ENCODE measurements at places on chromosomes 5 and 9.
A peak's percentile ranks its signal among the peaks of the same experiment; 100 is the strongest.

GRCh38 chr9:99259231-99259918, 37.3 kb downstream of the SEC61B start:
- peak; percentile 25 for DNase-seq

GRCh38 chr5:59813761-59814536, 79.6 kb downstream of the PDE4D start:
- DNase-seq: no peak

DNA sequence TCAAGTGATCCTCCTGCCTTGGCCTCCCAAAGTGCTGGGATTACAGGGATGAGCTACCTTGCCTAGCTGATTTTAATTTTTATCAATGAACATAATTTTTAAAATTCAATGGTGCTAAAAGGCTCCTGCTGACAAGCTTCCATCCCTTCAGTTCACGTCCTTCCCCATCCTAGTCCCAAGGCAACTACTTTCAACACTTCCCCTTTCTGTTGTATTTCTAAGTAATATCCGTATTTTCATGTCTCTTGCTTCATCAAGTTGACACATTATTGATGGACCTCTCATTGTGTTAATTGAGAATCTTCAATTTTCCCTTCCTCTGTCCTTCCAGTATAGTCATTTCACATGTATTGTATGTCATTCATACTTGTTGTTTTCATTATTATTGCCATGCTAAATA, 93.8 kb upstream of the RASGRF2 start:
- DNase-seq: no peak

DNA sequence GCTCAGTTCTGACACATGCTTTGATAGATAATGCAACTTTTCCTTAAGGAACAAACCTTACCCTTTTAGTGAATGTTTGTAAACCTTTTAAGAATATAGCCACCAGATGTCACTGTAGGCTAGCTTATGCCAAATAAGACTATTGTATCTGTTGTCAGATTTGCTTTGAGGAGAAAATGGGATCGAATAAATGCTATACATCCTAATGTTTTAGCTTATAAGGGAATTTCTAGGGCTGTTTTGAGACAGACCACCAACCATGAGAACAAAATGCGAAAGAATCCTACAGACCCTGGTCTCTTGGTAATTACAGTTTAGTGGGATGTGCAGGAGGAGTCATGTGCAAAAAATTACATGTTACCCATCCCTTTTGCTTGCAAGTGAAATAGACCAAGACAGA, 127.6 kb upstream of the NMUR2 start:
- DNase-seq: no peak

DNA sequence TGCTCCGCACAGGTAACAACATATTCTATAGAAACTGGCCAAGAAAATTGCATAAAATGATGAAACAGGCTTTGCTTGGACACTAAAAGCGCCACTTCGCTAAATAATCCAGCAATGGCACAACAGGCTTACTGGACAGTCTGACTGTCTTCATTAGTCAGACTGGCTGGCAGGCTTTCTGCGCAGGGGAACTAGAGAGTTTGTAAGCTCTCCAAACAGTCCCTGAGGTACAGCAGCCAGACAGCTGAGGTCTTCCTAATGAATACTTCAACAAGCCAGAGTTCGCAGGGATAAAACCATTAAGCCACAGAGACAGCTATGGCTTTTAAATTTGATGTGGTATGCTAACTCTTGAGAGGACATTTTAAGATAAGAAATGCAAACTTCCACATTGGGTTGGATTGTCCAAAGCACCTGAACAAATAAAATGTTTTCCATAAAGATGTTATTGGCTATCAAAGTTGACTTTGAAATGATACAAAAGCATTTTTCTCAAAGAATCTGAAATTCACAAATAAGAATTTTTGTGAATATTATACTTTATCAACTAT, 20.7 kb downstream of the PLK2 start:
- no peak for DNase-seq

DNA sequence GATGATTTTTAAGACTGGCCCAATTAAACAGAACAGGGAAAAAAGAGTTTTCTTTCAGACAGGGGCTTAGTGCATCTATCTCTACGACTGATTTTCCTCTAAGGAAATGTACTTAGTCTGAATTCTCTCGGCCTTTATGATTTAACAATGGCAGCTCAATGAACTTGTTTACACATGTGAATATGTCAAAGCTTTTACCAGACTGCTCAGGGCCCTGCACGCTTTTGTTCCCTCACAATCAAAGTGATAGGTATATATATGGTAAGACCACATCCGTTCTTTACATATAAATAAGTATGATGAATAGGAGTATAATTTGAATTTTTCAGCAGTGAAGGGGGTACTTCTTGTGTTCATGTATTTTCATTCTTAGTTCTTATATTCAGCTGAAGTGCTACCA, 27.6 kb downstream of the LEAP2 start:
- no peak for DNase-seq

GRCh38 chr9:70406434-70406862, 8.0 kb downstream of the KLF9 start:
- no peak for DNase-seq

DNA sequence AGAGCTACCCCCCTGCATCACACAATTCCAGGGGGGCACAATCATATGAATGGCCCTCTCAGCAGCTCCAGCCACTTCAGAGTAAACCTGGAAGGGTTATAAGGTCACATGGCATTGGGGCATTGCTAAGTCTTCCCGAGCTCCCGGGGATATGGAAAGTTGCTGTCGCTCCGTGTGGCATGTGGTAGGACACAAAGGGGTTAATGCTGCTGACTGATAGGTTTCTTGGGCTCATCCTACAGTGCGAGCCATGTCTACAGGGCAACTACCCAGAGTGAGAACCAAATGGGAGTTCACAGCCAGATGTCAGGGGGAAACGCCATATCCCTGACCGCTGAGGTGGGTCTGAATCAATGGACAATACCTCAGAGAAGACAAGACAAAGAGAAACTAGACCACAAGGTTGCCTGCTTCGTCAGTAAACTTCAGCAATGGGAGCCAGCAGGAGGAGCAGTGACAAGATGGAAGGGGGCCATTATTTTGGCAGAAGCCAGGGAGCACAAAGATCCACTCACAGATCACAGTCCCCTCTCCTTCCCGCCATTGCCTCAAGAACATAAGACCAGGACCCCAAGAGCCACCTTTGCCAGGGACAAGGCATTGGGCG, 52.4 kb upstream of the SHISAL2B start:
- DNase-seq: no peak

GRCh38 chr5:141211-141610, 49.2 kb downstream of the PLEKHG4B start:
- no peak for DNase-seq

GRCh38 chr9:114059047-114059803, 18.9 kb downstream of the AMBP start:
- no peak for DNase-seq

DNA sequence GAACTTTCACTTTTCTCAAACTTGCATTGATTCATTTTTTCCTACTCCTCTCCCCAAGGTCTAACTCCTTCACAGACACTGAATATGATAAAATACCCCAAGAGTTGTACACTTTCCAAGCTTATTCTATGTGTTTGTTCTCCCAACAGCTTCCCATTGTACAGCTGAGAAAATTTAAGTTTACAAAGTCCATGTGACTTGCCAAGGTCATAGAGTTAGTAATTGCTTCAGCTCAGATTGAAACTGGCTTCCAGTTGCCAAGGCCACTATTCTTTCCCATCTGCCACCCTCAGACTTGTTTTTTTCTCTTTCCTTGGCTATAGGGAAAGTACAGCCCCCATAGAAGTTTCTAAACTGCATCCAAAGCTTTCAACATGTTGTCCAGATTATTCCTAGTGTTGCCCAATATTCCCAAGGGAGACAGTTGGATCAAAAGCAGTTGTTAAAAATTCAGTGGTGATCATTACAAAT, 34.8 kb downstream of the TNFSF8 start:
- DNase-seq: no peak

DNA sequence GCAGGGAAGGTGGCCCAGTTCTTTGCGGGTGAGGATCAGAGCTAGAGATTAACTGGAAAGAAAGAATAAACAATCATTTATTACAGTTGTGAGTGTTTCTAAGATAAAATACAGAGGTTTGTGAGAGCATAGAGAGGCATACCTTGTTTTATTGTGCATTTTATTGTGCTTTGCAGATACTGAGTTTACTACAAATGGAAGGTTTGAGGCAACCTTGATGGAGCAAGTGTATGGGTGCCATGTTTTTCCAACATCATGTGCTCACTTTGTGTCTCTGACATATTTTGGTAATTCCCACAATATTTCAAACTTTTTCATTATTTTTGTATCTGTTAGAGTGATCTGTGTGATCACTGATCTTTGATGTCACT, 715 bp upstream of the C5orf34 start:
- DNase-seq: no peak

DNA sequence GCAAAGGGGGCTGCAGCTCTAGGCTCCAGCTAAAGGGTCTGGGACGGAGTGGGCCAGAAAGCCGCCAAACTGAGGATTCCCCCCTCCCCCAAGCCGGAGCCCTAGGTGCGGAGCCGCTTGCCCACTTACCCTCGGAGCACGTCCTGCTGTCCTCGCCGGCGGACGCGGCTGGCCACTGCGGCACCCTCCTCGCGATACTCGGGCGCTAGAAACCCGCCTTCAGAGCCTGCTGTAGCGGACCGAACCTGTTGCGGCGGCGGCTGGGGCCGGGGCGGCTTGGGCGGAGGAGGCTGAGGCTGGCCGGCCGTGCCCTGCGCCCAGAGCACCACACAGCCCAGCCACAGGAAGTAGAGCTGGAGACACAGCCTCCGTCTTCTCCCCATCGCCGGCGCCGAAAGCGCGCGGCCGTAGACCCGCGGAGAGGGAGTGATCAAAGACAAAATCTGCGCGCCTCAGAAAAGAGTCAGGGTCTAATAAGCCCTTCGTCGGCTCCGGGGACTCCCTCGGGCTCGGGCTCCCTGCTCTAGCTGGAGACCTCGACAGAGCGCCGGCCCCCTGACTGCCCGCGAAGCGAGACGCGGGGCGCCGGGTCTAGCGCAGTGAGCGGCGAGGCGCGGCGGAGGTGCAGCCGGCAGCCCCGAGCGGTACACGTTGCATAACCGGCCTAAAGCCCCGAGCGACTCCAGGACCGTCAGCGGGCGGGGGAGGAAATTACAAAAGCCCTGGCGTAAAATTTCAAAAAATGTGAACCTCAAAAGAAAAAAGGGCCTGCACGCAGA, 635 bp downstream of the FBN2 start:
- DNase-seq: no peak

GRCh38 chr5:10584714-10585517, 21.0 kb downstream of the ANKRD33B start:
- DNase-seq: no peak

- DNase-seq: no peak
Observed at GRCh38 chr9:89179895-89180734, 1.5 kb upstream of the SHC3 start.

DNA sequence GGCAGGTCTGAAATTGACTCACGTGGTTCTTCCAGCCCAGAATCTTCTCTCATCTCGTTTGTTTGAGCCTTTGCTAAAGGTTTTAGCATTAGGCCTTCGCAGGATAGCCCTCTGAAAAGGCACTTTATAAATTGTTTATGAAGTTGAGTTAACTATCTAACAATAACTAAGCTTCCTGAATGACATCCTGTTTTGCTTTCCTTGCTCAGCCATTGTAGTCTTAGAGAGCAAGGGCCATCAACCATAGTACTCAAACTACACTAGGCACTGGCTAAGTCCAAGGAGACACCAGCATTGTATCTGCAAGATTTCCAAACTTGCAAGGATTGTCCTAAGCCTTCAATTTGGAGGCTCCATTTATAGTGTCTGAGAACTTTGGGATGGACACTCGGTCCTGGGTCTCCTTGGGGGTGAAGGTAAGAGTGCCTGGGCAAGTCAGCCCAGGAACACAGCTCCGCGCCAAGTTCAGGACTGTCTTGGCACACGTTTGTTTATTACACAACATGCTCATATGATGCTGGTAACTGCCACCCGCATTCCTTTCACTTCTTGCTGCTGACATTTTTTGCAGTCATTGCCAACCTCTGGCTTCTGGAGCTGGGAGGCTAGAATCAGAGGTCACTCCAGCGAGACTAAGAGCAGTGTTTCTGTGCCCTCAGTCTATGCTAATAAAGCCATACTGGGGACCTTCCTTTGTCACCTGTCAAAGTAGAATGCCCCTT, 151.1 kb downstream of the ESM1 start:
- no peak for DNase-seq

GRCh38 chr5:78896132-78896531, 89.0 kb downstream of the ARSB start:
- DNase-seq: no peak

- no peak for DNase-seq
Observed at GRCh38 chr9:114428466-114428865, 40.7 kb upstream of the AKNA start.

- DNase-seq: no peak
Observed at GRCh38 chr9:129316281-129317030, 138.4 kb upstream of the IER5L start.

All from central memory CD8-positive, alpha-beta T cell (primary cell).